ENCODE measurements at places on chromosomes 6 and 20.

- no peak for DNase-seq
Observed at GRCh38 chr6:117501722-117502121, 19.2 kb downstream of the DCBLD1 start.

GRCh38 chr6:97440590-97441176 lies 157.7 kb upstream of the MMS22L start:
- DNase-seq: no peak

DNA sequence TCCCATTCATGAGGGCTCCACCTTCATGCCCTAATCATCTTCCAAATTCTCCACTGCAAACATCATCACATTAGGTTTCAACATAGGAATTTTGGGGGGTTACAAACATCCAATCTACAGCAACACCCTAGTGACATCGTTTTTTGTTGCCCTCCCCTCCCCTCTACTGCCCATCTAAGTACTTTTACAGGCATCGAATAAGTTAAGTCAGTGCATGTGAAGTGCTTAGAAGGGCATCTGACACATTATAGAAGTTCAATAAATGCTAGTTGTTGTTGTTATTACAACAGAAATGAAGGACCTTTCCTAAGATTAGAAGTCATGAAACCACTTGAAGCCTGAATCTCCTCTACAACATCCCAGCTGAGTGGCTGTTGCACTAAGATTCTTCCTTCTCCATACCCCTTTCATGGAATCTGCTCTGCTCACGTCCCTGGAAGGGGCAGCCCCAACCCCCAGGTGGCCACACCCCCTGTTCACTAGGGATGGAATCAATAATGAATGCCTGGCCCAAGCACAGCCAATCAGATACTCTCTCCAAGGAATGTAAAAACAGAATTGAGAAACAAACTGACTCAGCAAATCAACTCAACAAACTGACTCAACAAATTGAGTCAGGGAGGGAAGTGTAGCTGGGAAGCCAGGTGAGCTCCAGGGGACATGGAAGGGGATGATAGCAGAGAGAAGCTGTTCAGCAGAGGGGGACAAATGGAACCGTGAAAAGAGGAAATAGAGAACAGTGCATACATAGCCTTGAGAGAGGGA lies 3.9 kb upstream of the LRP11 start:
- no peak for DNase-seq

- no peak for DNase-seq
Observed at GRCh38 chr6:99119109-99120031, 171.6 kb upstream of the FBXL4 start.

DNA sequence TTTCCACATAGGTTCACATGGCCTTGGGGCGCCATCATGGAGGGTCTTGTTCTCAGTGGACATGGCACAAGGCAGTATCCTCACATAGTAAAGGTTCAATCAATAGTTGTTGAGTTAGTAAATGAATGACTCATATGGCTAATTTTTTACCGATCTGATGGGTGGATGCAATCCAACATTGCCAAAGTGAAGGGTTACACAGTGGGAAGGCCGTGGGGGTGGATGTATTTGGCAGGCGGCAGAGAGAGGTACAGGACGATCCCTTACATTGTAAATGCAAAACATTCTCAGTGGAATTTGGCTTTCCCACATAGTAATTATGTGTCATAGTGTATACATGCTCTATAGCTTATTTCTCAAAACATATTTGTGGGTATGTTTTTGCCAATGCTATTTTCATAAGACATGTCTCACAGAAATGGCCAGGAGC lies 21.0 kb upstream of the PDE7B start:
- no peak for DNase-seq

DNA sequence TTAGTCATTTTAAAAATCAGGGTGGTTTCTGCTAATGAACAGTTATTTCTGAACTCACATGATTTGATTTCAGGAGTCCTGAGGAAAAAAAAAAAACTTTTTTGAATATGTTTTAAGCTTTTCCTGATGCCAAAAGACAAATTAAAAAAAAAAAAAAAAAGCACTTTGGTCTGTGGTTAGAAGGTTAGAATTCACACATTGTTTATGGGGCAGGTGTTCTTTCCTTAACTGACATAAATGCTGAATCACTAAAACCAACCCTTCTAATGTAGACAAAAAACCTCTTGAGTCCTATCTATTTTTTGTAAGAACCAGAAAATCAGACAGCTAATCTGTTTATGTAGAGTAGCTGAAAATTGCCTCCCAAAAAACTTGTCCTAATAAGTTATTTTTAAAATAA lies 20.4 kb downstream of the THEMIS start:
- no peak for DNase-seq

GRCh38 chr6:36289281-36289878 lies 19.5 kb downstream of the PNPLA1 start:
- no peak for DNase-seq

DNA sequence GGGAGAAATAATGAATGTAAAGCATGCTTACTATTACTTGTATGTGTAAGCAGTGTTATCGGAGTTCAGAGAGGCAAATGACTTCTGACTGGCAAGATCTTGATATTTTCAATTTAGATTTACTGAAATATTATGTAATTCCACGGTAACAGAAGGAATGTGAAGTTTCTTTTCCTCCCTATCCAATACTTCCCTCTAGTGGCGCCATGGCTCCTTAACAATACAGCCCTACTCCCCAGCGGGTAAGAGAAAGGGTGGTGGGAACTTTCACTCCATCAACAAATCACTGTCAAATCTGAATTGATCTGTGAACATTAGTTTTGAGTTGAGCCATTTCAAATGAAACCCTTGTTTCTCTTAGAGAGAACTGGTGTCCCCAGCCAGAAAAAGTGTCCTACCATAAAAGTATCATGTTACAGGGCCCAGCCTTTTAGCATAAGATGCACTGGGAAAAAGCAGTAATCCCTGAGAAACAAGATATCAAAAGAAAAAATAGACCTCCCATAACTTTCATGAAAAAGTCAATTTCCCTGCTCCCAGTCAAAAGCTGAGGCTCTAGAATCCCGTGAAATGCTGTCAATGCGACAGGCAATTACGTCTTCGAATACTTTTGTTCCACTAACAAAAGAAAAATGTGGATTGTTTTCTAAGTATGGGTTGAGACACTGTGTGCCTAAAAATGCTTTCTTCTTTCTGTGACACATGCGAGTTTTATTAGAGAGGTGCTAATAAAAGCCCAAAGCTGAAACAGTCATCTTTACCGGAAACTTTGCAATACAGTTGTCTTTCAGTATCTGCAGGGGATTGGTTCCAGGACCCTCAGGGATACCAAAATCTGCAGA lies 12.9 kb downstream of the COX7A2 start:
- no peak for DNase-seq

DNA sequence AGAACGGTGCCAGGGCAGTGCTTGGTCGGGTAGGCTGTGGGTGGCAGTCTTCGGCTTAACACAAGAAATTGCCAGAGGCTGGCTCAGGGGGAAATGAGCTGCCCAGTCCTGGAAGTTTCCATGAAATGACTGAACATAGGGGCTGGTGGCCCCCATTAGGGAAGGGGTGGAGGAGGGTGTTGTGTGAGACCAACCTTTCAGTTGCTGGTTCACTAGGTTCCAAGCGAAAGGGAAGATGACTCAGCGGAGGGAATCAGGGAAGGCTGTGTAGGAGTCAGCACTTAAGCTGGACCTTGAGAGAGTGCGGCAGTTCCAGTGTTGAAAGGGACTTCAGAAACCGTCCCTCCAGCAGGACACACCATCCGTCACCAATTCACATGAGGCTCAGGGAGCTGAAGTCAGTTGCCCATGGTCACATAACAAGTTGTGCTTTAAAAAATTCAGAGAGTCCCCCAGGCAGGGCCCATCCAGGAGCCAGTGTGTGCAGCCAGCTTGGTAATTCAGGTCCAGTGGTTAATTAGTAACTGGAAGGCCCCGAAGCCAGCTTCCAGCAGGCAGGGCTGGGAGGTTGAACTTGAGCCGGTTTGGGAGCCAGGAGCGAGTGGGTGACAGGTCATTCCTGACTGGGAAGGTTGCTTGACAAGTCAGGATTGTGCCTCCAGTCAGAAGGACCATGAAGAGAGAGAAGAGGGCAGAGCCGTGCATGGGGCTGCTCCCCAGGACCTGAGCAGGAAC lies at the start of gene SGK2:
Gene SGK2 (plus strand): TSS at position 616 of the 735 bp plus-strand sequence. CDS start 7,469 bp downstream, outside the sequence.
- no peak for DNase-seq

- no peak for DNase-seq
Observed at GRCh38 chr6:67391955-67392354, 1243.1 kb upstream of the ADGRB3 start.

GRCh38 chr20:62186887-62187866 lies 4.3 kb downstream of the MTG2 start:
- no peak for DNase-seq

- DNase-seq: no peak
Observed at GRCh38 chr20:43492101-43492500, 15.4 kb upstream of the L3MBTL1 start.

- DNase-seq: no peak
Observed at GRCh38 chr6:2181567-2181966, 63.8 kb downstream of the GMDS start.

DNA sequence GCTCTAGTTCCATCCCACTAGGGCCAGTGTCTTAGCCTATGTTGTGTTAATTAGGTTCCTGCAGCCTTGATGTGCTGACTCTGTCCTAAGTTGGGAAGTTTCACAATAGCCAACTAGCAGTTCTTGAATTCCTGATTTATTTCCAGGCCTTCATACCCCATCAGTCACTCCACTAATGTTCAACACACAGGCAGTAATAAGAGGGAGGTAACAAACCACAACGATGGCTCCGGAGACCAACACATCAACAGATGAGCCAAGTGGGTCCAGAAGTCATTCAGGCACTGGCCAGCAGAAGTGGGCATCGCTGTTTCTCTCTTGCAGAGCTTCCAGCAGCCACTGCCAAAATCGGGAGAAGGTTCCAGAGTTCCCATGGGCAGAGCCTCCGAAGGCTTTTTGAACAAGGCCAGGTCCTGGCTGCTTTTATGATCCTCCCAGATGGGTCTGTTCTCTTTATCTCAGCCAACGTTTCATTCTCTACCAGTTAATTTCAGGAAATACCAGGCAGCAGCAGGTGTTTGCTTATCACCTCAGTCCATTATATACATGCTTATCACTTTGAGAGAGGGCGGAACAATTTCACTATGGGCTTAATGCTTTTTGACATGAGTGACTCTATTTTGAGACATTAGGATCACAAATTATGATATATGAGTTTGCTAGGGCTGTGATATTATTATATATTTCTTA lies 48.5 kb upstream of the NOP56 start:
- no peak for DNase-seq

GRCh38 chr20:59748619-59749191 lies 144.4 kb downstream of the PHACTR3 start:
- no peak for DNase-seq

DNA sequence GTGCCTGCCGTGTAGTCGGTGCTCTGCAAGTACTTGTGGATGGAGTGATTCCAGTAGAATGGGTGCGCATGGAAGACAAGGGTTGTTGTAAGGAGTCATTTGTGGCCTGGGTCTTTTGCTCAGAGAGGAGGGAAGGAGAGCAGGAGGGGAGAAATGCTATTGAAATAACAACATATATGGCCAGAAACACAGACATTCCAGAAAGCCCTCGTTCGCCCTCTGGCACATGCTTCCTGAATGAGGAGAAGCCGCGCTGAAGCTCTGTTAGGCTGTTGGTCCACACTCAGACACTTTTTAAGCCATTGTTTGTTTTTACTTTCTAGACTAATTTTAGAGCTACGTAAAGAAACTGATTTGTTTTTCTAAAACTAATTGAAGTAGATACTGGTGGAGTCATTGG lies 107.4 kb downstream of the RPP40 start:
- DNase-seq: no peak

- DNase-seq: no peak
Observed at GRCh38 chr20:18743665-18744440, 69.7 kb upstream of the SCP2D1 start.

DNA sequence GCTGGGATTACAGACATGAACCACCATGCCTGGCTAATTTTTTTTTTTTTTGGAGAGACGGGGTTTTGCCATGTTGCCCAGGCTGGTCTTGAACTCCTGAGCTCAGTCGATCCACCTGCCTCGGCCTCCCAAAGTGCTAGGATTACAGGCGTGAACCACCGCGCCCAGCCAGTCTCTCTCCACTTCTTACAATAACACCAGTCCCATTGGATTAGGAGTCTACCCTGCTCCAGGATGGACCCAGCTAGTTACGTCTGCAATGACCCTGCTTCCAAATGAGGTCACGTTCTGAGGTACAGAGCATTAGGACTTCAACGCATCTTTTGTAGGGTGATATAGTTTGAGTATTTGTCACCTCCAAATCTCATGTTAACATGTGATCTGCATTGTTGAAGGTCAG lies 146.9 kb upstream of the MYLIP start:
- no peak for DNase-seq

DNA sequence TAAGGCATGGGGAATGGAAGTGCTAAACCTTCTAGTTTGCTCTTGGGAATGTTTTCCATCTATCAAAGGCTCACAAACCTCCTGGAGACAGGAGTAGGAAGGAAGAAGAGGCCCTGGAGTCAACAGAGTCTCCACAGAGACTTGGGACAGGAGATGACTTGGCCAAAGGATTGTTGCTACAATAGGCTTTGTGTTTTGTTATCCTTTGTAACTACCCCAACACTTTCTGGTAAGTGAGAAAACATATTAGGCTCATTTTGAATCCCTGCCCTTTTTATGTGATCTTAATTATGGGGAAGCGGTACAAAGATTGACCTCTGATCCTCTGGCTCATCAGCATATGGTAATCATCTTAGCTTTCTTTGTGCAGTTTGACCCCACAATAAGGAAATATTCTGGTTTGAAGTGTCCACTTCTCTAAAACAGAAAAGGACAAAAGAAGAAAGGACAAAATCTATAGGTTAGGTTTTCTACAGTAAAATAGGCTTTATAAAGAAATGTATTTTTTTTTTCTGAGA lies 24.1 kb upstream of the GTF3C6 start:
- DNase-seq: no peak

- no peak for DNase-seq
Observed at GRCh38 chr6:105178636-105179035, 1.2 kb downstream of the POPDC3 start.

DNA sequence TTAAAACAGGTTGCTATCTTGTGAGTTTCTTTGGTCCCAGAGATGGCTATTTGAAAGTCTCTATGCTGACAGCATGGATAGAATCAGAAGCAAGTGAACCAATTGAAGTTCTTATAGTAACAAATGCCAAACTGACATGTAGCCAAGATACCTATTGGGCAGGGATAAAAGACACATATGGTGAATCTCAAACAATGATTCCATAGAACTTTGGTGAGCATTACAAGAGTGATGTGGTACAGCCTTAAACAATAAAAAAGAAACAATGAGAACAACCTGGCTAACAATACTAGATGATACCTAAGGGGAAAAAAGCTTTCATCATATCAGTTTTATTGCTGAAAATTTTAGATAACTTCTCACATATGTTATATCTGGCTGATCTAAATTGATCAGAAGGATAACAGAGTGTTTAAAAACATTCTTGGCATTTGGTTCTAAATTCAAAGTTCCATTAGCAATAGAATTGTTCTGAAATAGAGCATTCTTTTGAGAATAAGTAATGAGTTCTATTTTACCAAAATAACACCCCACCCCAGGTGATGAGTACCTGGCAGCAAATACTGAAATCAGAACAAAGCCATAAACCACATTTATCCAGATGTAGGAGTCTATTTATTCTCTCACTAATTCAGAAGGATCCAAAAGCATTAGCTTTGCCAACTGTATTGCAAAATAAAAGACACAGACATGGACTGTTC lies 5.8 kb upstream of the HMGCLL1 start:
- no peak for DNase-seq

All from aorta (tissue), 5 donors.